NAMALWA (cell line): ENCODE measurements at places on chromosomes 13 and 19.

DNA sequence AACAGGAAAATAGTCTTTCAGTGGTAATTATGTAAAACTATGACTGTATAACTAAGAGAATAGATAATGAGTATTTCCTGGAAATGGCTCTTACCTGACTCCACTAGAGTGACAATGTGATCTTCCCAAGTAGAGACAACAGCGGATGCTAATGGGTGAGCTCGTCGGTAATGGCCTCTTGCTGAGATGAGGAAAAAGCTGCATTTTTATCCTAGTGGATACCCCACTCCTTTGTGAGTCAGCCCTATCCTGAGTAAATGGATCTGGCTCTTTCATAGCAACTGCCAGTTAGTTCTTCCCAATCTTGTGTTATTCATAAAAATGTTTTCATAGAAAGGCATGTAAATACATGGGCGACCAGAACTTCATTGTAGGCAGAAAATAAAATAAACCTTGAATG, 299.5 kb downstream of the NALCN start:
- DNase-seq = no peak

DNA sequence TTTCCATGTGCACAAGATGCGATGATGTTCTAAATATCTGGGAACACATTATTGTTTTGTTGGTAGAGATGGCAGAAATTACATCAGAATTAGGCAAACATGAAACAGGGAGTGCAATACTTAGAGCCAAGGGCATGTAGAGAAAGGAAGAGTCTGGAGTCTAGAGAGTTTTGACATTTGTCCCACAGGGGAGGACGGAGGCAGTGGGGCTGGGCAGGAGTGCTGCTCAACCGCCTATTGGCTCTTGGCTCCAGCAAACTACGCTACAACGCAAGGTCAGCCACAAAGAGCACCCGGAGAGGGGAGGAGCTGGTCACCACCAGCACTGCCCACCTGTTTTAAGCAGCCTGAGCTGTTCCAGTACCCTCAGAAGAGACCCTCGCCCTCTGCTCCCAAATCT, 108.3 kb downstream of the ABCC4 start:
- no peak for DNase-seq

DNA sequence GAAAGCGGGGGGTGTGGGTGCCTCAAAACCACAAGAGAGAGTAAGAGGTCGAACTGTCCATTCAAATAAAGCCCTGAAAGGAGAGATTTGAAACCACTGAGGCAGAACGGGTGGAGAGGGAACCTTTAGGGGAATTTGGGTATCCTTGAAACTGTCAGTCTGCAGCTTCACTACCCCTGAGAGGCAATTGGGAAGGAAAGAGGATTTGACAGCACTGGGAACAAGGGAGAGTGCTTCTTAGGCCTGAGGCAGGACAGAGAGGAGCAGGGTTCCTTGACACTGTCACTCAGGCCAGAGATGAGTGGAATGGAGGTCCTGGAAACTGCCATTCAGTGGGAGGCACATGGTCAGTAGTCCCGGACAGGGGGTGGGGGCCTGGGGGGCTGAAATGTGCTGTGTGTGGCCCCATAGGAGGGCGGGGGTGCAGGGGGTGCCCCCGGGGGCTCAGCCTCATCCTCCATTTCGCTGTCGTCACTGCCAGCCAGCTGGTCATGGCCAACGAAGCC, 5.0 kb downstream of the GFY start:
- no peak for DNase-seq

DNA sequence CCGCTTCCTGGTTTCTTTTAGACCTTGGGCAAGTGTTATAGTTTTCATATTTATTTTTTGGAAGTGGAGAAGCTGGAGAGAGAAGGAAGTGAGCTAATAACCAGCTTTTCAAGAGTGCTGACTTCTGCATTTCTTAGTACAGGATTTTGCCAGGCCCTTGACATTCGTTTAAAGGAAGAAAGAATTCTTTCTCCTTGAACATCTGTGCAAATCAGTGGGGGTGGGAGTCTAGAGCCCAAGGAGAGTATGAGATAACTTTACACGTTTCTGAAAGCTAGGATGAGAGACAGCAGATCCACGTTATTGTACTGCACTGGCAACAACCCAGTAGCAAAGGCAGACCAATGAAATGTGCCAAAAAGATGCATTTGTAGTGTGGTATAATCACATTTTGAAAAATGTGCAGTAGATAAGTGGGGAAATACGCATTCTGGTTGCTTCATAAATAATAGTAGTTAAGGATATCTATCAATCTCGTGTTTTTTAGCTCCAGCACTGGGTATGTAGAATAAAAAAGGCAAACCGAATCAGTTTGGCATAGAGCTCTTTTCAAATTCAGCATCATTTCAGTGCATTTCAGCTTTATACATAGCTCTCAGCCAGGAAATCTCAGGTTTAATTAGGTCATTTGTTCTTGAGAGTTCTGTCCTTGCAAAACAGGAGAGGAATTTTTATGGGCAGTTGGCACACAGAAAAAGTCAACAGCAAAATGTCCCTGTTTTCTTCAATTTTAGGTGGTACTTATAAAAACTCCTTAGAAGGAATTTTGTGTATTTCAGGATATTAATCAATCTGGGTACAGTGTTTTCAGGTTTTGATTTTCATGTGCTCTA, 4.3 kb downstream of the RNF113B start:
- DNase-seq = no peak

DNA sequence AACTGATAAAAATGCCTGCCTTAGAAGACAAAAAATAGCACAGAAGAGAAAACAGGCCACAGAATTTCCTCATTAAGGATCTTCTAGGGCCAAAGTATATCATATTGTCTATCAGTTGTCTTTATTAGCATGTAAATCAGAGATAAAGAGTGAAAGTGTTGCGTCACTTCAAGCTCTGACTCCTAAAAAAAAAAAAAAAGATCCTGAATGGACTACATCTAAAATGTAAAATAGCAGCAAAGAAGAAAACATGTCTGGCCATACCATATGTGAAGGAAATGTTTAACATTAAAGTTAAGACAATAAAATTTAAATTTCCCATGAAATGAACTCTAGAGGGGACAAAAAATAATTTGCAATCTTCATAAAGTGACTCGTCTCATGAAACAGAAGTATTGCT, 237.4 kb downstream of the PCDH9 start:
- no peak for DNase-seq

DNA sequence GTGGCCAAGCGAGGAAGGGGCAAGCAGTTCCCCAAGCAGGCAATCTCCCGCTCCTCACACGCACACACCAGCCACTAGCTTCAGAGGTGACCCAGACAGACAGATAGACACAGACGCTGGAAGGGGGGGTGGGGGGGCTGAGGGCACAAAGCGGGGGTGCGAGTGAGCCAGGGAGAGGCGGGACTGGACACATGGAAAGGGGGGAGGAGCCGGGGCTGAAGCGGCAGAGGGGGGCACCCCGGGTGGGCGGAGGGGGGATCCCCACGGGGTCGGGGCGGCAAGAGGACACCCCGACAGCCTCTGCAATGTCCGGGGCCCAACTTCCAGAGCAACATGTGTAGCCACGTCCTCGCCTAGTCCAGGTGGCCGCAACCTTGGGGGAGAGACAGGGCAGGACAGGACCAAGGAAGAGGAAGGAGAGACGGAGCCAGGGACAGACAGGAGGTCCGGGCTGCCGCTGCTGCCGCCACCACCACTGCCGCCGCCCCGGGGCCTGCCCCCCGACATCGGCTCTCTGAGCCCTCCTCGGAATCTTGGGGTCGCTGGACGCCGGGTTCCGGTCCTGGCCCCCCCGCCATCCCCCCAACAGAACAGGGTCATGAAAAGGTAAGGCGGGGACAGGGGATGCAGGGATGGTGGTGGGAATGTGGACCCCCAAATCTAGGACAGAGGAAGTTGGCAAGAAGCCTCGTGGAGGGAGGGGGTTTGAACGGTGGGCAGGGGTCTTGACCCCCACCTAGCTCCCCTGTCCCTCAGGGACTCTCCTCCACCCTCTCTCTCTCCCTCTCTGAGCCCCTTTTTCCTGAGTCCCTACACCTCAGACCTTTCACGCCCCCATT, 1.1 kb downstream of the GRIN2D start:
- DNase-seq = no peak

GRCh38 chr19:51726049-51726448, 2.3 kb upstream of the HAS1 start:
- DNase-seq = no peak

DNA sequence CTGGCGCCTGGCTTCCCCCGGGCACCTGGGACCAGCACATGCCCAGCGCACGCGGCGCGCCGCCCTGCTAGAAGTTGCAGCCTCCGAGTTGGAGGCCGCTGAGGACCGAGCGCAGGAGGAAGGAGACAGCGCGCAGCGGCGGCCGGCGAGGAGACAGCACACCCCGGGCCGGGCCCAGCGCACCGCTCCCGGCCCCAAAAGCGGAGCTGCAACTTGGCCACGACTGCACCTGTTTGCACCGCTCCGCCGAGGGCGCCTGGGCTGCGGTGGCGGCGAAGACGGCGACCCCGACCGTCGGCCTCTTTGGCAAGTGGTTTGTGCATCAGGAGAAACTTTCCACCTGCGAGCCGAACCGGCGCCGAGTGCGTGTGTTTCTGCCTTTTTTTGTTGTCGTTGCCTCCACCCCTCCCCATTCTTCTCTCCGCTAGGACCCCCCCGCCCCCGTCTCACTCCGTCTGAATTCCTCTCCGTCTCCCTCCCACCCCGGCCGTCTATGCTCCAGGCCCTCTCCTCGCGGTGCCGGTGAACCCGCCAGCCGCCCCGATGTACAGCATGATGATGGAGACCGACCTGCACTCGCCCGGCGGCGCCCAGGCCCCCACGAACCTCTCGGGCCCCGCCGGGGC, at the start of gene SOX1:
Gene SOX1, plus strand, starts transcription at position 34 of the 626 bp plus-strand sequence. Its CDS starts 510 bp downstream, at position 544.
- DNase-seq = no peak

DNA sequence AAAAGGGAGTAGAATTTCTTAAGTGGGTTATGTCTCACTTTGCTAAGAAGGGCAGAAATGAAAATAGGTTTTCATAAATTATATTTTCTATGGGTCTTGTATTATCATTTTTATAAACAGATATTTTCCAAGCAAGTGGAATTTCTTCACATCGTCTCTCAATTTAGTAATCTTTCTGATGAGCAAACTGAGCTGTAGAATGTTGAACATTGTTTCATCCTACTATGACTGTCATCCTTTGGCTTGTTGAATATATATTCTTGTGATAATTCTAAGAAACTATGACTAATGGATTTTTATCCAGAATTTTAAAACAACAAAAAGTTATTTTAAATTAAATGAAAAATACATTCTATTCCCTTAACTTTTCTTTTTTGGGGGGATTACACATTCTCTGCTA, 313.8 kb downstream of the ENOX1 start:
- DNase-seq = no peak

- no peak for DNase-seq
Measured at GRCh38 chr19:2815191-2815614, 4.5 kb upstream of the ZNF554 start.

DNA sequence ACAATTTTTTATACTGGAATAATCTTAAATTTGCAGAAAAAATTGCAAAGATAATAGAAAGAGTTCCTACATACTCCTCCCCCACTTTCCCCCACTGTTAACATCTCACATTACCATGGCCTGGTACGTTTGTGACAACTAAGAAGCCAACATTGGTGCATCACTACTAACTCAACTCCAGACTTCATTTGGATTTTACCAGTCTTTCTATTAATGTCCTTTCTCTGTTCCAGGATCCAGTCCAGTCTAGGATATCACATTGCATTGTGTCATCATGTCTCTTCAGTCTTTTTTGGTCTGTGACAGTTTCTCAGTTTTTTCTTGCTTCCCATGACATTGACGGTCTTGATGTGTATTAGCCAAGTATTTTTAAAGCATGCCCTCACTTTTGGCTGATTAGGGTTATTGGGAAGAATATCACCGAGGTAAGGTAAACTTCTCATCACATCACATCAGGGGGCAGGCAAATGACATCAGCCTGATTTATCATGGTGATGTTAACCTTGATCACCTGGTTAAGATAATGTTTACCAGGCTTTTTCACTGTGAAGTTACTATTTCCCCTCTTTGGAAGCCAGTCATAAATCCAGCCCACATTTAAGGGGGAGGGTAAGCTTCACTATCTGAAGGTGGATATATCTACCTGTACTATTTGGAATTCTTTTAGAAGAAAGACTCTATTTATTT, 322.1 kb downstream of the ENOX1 start:
- DNase-seq = no peak

DNA sequence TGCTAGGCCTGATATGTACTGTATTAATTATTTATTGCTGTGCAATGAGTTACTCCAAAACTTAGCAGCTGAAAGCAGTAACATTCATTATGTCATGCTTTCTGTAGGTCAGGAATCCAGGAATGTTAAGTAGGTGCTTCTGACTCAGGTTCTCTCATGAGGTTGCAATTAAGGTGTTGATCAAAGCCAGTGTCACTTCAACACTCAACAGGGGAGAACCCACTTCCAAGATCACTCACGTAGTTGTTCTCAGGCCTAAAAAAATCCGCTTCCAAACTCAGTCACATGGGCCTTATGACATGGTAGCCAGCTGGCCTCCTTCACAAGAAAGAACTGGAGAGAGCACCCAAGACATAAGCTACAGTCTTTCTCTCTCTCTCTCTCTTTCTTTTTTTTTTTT, 211.1 kb upstream of the NBEA start:
- no peak for DNase-seq

DNA sequence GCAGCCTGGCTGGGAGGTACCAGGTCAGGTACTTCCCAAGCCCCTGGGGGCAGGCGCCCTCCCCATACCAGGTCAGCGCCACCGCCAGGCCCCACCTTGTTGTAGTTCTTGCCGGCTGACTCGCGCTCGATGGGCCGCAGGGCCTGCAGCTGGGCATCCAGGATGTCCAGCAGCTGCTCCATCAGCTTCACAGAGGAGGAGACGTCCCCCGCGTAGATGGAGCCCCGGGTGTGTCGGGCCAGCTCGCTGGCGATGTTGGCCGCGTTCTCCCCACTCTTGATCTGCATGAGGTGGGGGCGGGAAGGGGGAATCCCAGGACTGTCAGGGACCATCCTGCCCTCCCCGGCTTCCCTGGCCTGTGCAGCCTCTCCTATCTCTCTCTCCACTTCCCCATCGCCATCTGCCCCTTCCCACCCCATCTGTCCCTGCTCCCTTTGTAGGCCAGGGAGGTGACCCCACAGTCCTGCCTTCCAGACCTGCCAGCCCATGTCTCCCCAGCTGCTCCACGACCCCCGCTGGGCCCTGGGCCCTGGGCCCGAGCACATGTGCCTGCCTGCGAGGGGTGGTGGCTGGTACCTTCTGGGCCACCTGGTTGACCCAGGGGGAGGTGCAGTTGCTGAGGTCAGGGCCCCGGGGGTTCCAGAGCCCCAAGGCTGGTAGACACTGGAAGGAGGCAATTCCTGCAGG, 23.8 kb upstream of the ASF1B start:
- no peak for DNase-seq

- DNase-seq = peak; percentile 26
Measured at GRCh38 chr19:12163826-12164225, 930 bp downstream of the ZNF136 start.

DNA sequence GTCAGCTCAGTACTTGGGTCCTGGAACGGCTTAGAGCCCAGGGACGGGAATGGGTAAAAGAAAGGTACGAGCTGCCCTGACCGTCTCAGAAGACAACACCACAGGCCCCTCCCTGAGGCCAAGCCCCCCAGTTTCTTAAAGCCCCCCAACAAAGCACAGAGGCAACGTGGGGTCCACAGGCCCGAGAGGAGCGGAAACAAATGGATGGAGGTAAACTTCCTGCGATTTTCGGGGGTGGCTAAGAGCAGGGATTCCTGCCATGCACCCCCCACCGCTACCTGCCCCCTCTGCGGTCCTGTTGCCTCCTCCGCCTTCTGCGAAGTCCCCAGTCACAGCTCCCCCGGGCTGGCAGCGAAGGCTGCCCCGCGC, 48.2 kb downstream of the PTPRS start:
- DNase-seq = no peak
